ENCODE measurements at places on chromosomes 1 and 21.

DNA sequence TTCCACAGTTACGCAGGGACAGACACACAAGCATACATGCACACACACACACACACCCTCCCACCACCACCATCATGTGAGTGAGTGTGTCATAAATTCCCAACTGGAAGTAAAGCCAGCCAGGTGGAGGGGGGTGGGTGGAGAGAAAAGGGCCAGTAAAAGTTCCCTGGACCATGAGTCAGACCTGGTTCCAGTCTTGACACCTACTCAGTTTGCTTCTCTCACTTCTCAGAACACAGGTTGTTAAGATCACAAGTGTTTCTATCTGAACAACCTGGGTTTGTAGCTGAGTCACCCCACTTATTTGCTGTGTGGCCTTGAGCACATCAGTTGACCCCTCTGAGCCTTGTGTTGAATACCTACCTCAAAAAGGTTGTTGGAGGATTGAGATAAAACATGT is 9.6 kb downstream of the EPHA10 start:
- peak; percentile 49 for DNase-seq

DNA sequence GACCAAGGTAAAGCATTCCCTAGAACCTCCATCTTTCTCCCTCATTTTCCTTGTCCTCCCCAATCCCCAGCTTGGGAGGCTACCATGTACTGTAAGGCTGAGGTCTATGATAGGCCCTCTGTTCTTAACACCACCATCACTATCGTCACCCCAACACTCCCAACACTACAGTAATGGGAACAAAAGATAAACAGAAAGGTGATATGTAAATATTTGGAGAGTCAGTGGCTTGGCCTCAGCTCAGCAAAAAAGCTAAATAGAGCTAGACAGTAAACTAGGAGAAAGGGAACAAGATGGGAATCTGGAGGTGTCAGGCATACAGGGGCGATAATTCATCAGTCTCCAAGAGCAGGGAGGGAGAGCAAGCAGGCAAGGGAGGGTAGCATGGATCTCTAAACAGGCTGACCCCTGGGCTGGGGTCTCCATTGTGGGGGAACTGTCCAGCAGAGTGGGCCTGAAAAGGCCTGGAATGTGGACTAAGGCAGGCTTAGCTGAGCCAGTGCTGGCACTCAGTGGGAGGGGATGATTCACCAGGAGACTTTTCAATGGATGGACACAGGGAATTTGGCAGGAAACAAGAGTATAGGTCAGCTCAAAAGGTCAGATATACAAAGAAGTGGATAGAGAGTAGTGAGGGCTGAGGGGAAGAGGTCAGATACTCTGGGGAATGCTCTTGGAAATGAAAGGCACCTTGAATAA is 6.7 kb downstream of the WNT2B start:
- no peak for DNase-seq

GRCh38 chr1:242065813-242066212 is 66.9 kb upstream of the MAP1LC3C start:
- no peak for DNase-seq

DNA sequence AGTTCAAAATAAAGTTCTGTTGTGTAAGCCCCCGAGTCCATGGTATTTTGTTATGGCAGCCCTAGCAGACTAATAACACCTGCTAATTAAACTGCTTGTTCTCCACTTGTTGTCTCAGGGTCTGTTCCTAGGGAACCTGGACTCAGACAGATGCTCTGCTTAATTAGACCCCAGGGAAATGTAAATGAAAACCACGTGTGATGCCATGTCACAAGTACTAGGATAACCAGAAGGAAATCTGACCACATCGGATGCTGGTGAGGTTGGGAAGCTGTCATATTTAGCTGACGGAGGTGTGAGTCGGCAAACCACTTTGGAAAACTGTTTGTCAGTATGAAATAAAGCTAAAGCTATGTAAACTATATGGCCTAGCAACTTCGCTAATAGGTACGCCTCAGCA is 19.6 kb downstream of the EDN2 start:
- DNase-seq: no peak

DNA sequence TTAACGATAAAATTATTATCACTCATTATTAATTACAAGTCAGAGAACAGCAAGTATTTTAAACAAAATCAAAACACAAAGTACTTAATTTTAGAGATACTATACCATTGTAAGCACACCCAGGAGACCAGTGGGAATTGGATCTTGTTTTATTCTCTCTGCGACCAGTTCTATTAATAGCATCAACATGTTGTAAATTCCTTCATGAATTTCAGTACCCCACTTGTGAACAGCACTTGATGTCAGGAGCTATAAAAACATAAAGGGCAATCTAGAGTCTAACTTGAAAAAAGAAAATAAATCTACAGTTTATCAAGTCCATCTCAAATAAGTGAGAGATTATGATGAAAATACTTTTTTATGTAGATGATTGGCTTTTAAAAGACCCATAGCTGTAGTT is 42.9 kb downstream of the USP24 start:
- DNase-seq: no peak

DNA sequence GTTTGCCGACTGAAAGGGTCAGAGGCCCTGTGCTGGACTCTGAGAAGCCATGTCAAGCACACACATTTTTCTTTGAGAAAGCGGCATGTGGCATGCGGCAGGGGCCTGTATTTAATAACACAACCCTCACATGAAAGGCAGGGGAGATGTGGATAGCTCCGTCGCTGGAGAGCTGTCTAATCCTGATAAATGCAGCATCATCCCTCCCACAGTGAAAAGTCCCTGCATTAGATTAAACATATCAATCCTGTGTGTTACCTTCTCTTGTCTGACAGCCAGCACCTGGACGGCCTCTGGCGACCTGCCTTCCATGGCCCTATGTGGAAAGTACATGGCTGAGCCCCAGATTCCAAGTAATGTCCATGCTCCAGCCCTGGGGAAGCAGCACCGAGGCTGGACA is 313.0 kb upstream of the AJAP1 start:
- no peak for DNase-seq

DNA sequence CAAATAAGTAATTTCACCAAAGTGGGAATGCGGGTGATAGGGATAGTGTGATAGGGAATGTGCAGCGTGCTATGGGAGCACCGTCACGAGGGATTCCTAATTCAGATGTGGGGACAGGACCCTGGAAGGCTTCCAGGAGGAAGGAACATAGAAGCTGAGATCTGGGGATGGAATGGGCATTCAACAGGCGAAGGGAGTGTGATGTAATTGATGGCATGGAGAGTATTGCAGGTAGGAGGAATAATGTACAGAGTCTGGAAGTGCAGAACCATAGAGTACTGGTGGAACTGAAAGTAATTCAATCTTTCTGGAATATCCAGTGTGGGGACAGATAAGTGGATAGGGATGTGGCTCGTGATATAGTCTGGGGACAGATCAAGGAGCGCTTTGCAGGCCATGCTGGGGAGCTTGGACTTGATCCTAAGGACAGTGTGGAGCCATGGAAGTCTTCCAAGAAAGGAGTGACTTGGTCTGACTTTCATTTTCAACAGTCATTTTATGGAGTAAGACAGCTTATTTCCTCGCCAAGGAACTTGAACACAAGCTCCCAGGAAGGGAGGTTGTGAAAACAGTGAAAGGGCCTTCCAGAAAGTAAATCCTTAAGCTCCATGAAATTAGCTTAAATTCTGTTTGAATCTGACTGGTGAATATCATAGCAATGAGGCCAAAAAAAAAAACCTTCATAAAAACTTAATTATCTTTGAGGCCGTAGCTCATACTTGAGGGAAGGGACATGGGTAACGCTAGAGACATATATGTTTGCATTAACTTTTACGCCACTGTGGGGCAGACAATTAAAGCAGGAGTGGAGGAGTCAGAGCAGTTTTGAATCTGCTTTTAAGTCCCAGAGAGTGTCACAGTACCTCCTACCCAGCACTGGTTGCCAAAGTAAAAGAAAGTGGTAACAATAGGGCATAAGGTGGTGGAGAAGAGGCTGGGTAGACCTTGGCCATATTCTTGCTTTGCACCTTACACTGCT is 55.8 kb downstream of the ROR1 start:
- DNase-seq: no peak

DNA sequence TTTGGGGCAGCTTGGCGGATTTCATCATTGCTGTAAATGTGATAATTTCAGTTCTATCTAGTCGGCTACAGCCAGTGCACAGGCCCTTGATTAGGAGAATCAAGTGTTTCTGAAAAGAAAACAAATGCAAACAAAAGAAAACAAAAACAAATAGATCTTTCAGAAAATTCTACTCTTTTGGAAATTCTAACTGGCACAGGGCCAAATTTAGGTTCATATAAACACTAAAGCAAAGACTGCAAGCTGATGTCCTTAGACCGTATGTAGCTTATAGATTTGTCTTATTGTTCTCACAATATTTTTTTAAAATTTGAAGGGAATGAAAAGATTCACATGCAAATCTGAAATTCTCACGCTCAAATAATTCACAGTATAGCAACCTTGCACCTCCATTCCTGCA is 11.2 kb downstream of the UBR4 start:
- DNase-seq: no peak

- DNase-seq: peak; percentile 40
These were observed 7.6 kb upstream of the NPL start for GRCh38 chr1:182781841-182782586.

GRCh38 chr1:156338180-156338976 is at the start of the genes CCT3 and TSACC:
CCT3 (minus strand) TSS chr1:156338292; CDS start chr1:156338184, 108 bp downstream.
TSACC (plus strand) TSS chr1:156338526; CDS start chr1:156339758, 1,232 bp downstream.
- DNase-seq: peak; percentile 97

GRCh38 chr1:244353551-244354091 is 98.1 kb downstream of the ADSS2 start:
- DNase-seq: no peak

- no peak for DNase-seq
These were observed 124.6 kb upstream of the CXADR start for GRCh38 chr21:17388226-17388625.

DNA sequence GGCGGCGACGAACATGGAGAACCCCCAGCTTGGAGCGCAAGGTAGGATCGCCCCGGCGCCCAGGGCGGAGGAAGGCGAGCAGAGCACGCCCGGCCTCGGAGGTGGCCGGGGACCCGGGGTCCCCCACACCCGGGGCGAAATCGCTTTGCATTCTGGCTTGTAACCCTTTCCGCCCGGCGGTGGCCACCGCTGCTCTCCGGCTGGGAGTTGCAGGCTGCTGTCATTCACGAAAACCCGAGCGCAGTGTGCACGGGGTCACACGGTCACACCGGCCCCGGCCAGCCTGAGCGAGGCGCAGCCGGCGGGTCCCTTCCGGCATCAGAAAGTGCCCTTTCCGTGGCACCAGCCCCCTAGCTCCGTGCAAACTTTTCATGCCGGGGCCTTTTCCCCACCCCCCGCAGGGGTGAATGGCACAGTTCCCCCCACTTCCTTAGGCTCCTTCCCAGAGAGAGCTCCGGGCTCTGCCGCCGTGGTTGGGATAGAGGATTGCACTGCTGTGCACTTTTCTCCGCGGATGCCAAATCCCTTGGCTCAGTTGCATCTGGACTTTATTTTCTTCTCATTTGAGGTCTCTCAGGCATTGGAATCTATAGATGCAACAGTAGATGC is 802 bp downstream of the KAZN start:
- DNase-seq: no peak

- no peak for DNase-seq
These were observed 100.6 kb downstream of the CRYAA start for GRCh38 chr21:43269440-43269839.

GRCh38 chr1:205016075-205016474 is 26.9 kb upstream of the CNTN2 start:
- DNase-seq: no peak

DNA sequence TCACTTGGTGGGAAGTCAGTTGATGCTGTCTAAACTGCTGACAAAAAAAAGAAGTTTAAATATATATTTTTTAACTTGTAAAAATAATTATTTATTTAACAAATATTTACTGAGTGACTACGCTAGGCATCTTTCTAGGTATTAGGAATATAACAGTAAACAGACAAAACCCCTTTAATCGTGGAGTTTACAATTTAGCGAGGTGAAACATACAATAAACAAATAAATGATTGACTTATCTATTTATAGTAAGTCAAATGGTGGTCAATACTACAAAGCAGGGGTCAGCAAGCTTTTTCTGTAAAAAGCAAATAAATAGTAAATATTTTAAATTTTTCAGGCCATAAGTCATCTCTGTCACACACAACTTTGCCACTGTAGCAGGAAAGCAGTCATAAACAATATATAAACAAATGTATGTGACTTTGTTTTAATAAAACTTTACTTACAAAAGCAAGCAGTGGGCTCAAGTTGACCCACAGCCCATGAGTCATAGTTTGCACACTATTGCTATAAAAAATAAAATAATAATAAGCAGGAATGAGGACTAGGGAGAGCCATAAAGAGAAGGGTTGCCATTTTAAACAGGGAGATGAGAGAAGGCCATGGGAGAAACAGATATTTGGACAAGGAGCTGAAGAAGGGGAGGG is 263.9 kb downstream of the PLPP3 start:
- no peak for DNase-seq

All from occipital lobe (tissue), 3 donors.